Non-pigmented ciliary epithelial cell (primary cell): ENCODE measurements at places on chromosomes 2 and 18.
A peak's percentile ranks its signal among the peaks of the same experiment; 100 is the strongest.

GRCh38 chr2:78147466-78147865 lies 625.3 kb upstream of the LRRTM4 start:
- DNase-seq: no peak

DNA sequence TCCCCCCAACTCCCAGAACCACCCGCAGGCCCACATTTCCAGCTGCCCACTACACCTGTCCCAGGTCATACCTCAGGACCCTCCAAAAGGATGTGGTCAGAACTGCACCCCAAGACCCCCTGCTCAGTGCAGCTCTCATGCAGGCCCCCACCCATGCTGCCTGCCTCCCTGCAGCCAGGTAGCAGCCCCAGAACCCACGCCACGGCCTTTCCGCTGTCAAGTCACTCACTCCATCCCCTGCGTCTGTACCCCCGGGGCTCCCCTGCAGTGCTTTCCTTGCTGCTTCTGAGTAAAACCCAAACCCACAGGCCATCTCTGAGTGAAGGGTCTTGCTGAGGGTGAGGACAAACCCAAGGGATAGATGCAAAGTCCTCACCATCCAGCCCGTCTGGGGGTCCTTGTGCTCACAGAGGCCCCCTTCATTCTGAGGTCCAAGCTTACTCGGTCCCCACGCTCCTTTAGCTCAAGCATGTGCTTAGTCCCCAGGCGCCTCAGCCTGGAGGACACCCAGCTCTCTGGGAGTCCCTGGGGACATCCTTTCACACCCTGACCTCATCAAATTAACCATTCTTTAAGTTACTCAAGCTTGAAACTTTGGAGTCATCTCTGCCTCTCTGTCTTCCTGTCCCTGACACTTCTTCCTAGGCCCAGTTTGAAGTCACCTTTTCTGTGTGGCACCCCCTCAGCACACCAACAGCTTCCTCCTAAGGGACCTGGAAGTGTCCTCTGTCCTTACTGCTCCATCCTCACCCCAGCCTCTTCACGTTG lies 130.1 kb downstream of the SMAD7 start:
- no peak for DNase-seq

DNA sequence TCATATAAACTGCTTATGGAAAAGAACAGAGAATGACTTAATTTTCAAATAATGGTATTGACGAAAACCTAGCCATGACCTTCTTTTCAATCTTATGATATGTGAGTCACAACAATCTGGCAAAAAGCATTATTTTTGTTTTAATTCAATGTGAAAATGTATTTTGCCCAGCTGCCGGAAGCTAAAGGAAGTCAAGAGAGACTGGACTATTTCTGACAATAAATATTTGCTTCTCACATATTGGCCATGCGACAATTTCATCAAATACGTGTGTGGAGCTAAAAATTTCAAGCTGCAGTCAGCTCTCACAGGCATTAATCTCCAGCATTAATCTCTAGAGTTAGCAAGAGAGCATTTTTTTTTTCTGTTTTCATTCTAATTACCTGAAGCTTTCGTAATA lies 881.0 kb downstream of the CPS1 start:
- no peak for DNase-seq

GRCh38 chr18:63164396-63164795 lies 155.2 kb downstream of the BCL2 start:
- no peak for DNase-seq

DNA sequence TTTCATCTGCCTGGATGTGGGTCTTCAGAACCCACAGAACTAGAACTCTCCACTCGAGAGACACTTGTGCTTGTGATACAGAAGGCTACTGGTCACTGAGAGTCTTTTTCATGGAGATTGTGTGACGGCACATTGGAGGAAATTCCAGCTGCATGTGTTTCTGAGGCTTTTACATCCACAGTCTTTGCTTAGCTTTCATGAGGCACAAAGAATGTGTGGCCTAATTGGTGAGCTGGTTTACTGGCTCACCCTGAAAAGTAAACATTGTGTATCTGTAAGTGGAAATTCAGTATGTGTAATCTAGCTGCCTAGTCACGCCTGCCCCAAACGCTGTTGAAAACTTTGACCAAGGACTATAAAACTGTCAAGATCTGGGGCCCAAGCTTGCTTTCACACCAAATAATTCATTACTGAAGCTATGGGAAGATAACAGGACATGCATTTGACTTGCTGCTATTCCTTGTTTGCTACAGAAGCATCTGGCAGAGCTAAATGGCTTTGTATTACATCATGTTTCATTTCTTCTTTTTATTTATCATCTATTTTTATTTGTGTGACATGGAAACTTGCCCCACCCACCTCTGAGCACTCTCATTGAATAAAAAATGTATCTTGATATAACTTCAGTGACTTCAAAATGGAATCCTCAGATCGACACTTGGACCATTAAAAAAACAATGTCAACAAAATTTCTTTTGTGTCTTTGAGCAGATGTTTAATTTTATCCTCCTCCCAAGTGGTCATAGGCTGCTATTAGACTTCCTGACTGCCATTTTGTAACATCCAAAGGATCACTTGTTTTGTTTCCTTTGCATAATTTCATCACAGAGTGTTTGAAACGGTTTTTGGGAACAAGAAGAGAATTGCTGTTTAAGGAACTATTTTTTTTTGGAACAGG lies 80.2 kb downstream of the EFEMP1 start:
- peak; percentile 86 for DNase-seq

DNA sequence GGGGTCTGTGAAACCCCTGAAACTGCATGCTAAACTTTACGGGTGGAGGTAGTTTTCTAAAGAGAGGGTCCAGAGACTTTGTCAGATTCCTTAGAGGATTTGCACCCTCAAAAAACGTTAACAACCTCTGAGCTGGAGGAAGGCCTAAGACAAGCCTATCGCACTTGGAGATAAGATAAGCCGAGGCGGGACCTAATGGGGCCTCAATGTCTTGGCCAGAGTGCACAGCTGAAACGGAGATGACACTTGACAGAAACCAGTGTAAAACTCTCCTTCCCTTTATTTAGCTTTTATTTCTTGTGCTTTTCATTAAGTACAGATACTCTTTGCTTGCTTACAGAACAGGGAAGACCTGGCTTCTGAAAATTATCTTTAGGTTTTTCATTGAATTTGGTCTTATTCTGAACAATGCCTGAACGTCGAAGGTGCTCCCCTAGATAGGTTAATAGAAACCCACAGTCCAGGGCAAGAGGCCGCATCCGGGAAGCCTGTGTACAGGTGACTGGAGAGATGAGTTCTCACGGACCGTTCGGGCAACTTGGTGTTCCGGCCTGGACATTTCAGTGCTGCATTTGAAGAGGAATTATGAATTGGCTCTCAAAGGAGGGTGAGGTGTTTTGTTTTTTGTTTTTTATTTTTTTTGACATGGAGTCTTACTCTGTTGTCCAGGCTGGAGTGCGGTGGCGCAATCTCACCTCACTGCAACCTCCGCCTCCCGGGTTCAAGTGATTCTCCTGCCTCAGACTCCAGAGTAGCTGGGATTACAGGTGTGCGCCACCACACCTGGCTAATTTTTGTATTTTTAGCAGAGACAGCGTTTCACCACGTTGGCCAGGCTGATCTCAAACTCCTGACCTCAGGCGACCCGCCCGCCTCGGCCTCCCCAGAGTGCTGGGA lies 49.7 kb downstream of the SH3BP4 start:
- no peak for DNase-seq

DNA sequence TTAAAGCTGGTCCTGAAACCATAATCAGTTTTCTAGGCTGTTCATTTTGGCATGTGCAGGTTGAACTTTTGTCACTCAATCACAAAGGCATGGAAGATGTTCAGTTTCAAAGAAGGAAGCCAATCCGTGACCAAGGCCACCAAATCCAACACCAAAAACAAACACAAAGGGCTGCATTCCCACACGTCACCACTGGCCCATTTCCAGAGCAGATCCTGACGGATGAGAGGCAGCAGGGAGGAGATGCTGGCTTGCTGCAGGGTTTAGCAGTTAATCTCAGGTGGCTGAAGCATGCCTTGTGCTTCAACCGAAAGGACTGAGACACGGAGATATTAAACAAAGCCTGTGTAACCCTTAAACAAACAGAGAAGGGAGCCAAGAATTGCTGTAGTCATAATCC lies 191.9 kb upstream of the CTAGE1 start:
- no peak for DNase-seq

DNA sequence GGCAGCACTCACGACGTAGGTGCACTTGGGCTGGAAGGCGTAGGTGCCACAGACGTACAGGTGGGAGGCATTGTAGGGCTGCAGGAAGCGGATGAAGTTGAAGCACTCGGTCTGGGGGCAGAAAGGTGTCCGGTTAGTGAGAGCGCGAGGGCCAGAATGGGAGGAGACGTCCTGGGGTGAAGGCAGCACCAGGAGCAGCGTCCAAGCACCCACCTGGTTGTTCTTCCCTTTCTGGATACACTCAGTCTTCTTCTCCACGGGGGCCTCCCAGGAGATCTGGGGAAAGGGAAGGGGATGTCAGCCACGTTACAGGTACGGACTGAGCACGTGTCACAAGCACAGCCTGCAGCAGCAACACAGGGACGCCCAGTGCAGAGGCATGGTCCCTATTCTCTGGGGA lies 4.2 kb downstream of the SEMA4C start:
- no peak for DNase-seq

- no peak for DNase-seq
These were observed 139.6 kb upstream of the PELI1 start for GRCh38 chr2:64283641-64284361.

- DNase-seq: no peak
These were observed 110.3 kb downstream of the HRH4 start for GRCh38 chr18:24570716-24571115.

GRCh38 chr2:99697811-99698568 lies 208.2 kb upstream of the REV1 start:
- DNase-seq: peak; percentile 76

GRCh38 chr18:9562584-9562983 lies 51.8 kb downstream of the PPP4R1 start:
- DNase-seq: no peak

- no peak for DNase-seq
These were observed 630.2 kb downstream of the ARHGAP15 start for GRCh38 chr2:143759455-143759854.

- no peak for DNase-seq
These were observed 275.6 kb downstream of the SLC4A3 start for GRCh38 chr2:219902891-219903552.

GRCh38 chr2:175855794-175856453 lies 146.1 kb downstream of the LNPK start:
- no peak for DNase-seq

GRCh38 chr2:180978903-180979748 lies 1.3 kb upstream of the UBE2E3 start:
- DNase-seq: peak; percentile 74

DNA sequence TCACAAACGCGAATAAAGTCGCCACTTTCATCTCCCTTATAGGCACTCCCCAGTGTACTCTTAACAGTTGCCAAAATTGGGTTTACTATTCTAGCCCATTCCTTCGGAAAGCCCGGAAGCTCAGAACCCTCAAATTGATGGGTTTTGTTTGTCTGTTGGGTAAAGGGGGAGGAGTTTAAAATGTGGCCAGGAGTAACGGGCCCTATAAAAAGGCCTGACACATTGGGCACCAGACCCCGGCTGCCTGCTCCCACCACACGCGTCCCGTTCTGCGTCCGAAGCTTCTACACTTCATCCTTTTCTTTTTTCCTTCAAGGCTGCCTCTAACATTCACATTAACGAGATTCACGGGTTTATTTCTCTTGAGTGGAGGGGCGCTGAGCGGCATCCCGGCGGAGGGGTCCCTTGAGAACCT lies 837 bp downstream of the NHEJ1 start:
- no peak for DNase-seq

GRCh38 chr2:44388877-44389276 lies 27.1 kb downstream of the CAMKMT start:
- no peak for DNase-seq

- DNase-seq: no peak
These were observed 425.4 kb downstream of the TGIF1 start for GRCh38 chr18:3875376-3875775.

DNA sequence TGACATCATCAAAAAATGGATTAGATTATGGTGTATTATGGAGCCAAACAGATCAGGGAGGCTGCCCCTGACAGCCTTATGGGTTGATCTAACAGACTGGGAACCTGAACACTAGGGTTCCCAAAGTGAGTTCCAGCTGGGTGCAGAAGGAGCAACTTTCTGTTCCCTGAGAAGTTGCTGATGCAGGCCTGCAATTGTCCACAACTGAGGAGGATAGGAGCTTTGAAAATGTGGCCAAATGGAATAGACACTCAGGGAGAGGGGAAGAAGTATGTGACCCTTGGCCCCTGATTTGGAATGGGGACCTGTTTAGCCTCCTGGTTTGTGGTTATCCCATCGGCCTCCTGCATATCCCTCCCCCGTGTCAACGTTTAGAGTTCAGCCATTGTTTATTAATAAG lies 262.2 kb upstream of the SKOR2 start:
- DNase-seq: no peak

DNA sequence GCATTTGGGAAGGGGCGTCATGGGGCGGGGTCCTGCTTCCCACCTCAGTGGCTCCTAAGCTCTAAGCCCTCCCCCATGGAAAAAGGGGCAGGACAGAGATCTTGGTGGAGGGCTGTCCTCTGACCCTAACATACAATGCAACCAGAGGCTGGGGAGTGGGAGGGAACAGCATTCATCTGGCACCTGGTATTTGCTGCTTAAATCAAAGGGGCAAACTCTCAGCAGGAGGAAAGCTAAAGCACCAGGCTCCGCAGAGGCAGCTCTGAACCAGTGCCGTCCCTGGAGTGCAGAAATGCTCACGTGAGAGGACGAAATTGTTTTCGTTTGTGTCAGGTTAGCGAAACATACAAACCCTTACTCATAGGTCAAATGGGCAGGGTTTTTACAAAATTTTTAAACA lies 92.7 kb upstream of the PXDN start:
- no peak for DNase-seq

DNA sequence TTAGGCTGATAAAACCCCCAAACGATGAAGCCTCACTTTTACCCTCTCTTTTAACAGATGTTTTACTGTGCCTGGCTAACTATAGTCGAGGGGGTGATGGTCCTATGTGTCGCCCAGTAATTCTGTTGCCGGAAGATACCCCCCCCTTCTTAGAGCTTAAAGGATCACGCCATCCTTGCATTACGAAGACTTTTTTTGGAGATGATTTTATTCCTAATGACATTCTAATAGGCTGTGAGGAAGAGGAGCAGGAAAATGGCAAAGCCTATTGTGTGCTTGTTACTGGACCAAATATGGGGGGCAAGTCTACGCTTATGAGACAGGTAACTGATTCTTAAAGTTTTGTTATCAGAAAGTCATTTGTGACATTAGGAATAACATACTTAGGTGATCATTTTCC lies 20.4 kb downstream of the MSH6 start:
- no peak for DNase-seq

- no peak for DNase-seq
These were observed 139.6 kb downstream of the TCF4 start for GRCh38 chr18:55448420-55448819.

GRCh38 chr18:69401226-69401971 lies 711 bp downstream of the DOK6 start:
- no peak for DNase-seq
